ENCODE measurements at places on chromosomes 2 and 18. TPM values are rescaled to one million over a fixed set of nuclear protein-coding genes. Genes with fewer than 3 reads are reported as not detected.

DNA sequence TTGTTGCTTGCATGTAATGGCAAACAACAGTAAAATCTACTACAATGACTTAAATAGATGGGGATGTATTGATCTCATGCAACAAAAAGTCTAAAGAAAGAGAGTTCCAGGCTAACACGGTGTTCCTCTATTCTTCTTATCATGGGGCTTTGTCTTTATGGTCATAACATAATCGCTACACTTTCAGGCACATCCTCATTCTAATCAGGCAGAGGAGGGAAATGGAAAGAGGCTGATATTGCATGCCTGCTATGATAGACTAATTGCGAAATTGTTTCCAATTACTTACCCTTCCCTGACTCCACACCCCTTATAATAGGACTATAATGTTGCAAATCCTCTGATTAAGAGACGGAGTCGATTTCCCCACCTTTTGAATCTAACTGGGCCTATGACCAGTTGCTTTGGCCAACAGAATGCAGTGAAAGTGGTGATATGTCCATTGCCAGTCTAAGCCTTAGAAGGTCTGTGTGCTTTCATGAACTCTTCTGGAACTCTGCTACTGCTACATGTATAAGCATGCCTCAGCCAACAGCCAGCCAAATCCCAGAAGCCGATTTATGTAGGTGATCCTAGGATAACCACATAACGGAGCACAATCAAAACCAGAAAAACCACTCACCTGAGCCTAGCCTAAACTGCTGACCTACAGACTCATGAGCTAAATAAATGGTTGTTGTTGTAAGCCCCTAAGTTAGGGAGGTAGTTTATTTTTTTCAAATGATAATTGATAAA is 180.3 kb upstream of the TACR1 start:
- H3K27ac ChIP-seq = no peak overlapping the region
- H3K4me3 ChIP-seq = no peak overlapping the region
- no peak for DNase-seq
- no peaks in the 10 kb centered on the region for H3K4me1 ChIP-seq
- H3K36me3 ChIP-seq = no peaks in the 10 kb centered on the region

GRCh38 chr2:98615481-98615880 is 7.1 kb downstream of the UNC50 start:
- no peaks in the 10 kb centered on the region for H3K4me1 ChIP-seq
- DNase-seq = no peak
- H3K27ac ChIP-seq = no peak overlapping the region
- H3K4me3 ChIP-seq = no peak overlapping the region
- H3K27me3 ChIP-seq = no peaks in the 10 kb centered on the region

DNA sequence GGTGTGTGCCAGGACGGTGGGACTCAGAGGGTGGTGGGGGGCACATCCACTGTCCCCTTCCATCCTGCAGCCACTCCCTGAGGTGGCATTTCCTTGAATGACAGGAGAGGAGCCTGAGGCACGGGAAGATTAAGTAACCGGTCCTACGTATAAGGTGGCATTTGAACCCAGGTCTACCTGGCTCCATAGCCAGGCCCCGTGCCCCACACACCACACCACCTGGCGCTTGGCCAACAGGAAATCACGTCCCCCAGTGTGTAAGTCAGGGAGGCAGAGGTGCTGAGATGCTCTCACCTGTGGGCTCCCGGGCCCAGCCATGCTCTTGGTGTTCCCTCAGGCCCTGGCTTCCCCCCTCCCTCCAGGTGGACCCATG is 53.7 kb downstream of the HPCAL1 start:
- H3K36me3 ChIP-seq = no peaks in the 10 kb centered on the region
- no peak overlapping the region for H3K27ac ChIP-seq
- no peaks in the 10 kb centered on the region for H3K27me3 ChIP-seq
- no peak overlapping the region for H3K4me3 ChIP-seq

DNA sequence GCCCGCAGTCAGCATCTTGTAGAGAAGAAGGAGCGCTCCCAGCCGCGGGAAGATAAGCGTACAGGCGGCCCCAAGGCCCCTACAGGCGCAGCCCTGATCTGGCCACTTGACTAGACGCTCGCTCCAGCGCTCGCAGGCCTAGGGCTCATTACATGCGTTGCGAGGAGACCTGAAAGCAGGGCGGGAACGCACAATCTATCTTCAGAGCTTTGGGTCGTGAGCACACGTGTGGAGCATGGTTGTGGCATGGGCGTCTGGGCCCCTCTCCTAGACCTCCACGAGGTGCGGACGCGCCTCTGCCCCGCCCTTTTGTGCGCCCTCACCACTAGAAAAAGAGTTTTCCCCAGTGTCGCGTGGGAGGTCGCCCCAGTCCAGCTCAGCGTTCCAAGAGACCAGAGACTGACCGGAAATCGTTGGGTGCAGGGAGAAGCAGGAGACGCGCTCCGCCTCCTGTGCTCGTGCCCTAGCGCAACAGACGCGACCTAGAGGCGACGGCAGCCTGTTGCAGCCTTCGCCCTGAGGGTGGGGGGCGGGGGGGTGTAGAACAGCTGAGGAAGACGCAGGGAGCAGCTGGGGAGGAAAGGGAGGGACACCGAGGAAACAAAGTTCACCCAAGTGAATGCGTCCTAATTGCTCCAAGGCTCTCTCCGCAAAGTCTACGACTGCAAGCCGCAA is 12.6 kb downstream of the NR4A2 start:
- peak overlapping the region; percentile 37 for H3K27ac ChIP-seq
- DNase-seq = peak; percentile 69
- H3K4me1 ChIP-seq = no peaks in the 10 kb centered on the region
- no peaks in the 10 kb centered on the region for H3K36me3 ChIP-seq

DNA sequence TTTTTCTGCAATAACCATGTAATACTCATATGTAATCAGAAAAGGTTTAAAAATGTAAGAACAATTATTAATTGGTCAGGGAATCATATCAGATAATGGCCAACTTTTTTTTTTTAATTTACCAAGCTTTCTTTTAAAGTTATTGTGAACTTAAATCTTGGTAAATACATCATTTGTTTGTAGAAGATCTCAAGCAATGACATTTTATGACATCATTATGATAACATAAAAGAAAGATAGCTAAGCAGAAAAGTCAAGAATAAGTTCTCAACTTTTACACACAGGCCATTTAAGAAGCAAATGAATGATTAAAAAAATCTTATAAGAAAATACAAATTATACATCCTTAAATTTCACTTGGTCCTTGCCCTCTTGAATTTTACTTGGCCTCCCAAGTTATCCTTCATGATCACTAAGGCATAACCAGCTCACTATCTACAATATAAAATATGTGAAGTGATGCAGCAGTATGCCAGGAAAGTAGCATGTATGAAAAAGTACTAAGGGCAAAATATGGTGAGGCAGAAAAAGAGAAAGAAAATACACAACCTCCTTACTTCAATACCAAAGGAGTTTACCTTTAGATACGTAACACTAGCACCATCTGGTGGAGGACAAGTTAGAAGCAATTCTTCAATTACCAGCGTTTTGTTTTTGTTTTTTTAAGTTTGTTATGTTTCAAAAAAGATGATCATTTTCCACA is 116.6 kb downstream of the SRBD1 start:
- H3K4me1 ChIP-seq = no peaks in the 10 kb centered on the region
- no peak overlapping the region for H3K27ac ChIP-seq
- no peak for DNase-seq
- no peaks in the 10 kb centered on the region for H3K36me3 ChIP-seq
- H3K27me3 ChIP-seq = no peaks in the 10 kb centered on the region

DNA sequence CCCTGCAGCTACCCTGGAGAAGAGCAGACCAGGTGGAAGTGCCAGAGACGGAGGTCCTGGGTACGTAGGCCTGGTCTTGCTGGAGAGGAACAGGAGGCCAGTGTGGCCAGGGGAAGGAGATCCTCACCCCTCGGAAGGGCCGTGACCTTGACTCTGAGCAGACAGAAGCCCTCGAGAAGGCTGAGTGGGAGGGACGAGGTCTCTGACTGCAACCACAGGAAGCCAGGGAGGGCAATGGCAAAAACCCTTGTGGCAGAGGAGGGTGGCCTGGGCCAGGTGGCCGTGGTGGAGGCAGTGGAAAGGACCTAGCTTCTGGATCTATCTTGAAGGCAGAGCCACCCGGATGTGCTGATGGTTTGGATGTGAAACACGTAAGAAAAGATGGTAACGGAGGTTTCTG is 28.1 kb downstream of the THAP4 start:
- no peak for DNase-seq
- H3K27me3 ChIP-seq = no peaks in the 10 kb centered on the region
- H3K4me3 ChIP-seq = no peak overlapping the region
- peaks cover 26% of the 10 kb centered on the region for H3K4me1 ChIP-seq
- H3K27ac ChIP-seq = no peak overlapping the region
- H3K36me3 ChIP-seq = peaks cover 10% of the 10 kb centered on the region

GRCh38 chr18:46481048-46481846 is 175.8 kb downstream of the LOXHD1 start:
- no peak for DNase-seq
- H3K4me1 ChIP-seq = no peaks in the 10 kb centered on the region
- H3K36me3 ChIP-seq = no peaks in the 10 kb centered on the region
- H3K27me3 ChIP-seq = no peaks in the 10 kb centered on the region
- H3K4me3 ChIP-seq = no peak overlapping the region

- no peak for DNase-seq
- H3K4me3 ChIP-seq = no peak overlapping the region
- no peak overlapping the region for H3K27ac ChIP-seq
- peaks cover 76% of the 10 kb centered on the region for H3K4me1 ChIP-seq
- H3K36me3 ChIP-seq = no peaks in the 10 kb centered on the region
Observed at GRCh38 chr2:46858702-46859090, 56.9 kb downstream of the MCFD2 start.

DNA sequence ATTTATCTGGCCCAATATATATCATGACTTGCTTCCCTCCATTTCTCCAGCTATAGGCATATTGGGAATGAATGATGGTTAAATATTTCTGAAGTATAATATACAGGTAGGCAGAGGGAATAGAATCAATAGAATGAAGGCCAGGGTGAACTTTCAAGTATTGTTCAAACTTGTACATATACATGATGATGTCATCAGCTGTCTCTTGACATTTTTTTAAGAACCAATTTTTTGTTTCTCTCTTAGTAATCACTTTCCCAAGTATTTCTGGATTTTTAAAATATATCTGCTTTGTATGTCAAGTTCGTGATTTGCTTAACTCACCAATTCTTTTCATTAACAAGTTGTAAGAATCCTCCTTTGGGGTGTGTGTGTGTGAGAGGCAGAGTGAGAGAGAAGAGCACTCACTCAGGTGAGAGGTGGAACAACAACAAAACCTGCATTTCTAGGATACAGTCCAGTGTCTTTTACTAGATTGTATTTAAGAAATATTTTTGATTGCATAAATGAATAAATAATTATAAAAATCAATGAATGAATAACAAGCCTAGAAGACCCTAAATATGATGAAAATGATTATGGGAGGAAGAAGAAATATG is 1239.1 kb downstream of the LRP1B start:
- H3K27me3 ChIP-seq = no peaks in the 10 kb centered on the region
- no peak overlapping the region for H3K4me3 ChIP-seq
- no peaks in the 10 kb centered on the region for H3K4me1 ChIP-seq
- no peak for DNase-seq
- H3K36me3 ChIP-seq = no peaks in the 10 kb centered on the region

DNA sequence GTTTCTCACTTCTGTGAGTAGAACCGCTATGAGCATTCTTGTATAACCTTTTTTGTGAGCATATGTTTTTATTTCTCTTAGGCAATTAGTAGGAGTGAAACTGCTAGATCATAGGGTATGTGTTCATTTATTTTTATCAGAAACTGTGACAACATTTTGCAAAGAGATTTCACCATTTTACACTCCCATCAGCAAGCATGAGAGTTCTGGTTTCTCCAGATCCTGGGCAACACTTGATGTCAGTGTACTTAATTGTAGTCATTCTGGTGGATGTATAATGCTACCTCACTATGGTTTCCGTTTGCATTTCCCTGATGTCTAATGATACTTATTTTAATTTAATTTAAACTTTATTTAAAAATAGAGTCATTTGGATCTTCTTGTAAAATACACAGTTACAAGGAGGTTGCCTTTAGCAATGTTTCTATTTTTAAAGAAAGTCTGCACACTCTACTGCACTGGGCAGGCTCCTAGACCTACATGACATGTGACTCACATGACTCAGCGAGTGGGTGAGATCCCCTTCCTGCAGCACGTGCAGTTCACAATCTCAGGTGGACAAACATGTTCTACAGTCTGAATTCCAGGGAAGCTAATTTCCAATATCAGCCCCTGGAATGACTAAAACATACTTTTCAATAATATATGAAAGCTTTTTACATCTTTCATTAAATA is 127.0 kb upstream of the BCL2L11 start:
- H3K4me3 ChIP-seq = no peak overlapping the region
- H3K27me3 ChIP-seq = no peaks in the 10 kb centered on the region
- no peaks in the 10 kb centered on the region for H3K36me3 ChIP-seq
- DNase-seq = no peak
- H3K27ac ChIP-seq = no peak overlapping the region

DNA sequence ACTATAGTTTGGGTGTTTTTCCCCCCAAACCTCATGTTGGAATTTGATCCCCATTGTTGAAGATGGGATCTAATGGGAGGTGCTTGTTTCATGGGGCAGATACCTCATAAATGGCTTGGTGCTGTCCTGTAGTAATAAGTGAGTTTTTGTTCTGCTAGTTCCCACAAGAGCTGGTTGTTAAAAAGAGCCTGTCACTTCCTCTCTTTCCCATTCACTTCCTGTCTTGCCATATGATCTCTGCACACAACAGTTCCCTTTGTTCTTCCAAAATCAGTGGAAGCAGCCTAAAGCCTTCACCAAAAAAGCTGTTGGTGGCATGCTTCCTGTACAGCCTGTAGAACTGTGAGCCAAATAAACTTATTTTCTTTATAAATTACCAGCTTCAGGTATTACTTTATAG is 768.2 kb upstream of the VRK2 start:
- no peaks in the 10 kb centered on the region for H3K27me3 ChIP-seq
- no peaks in the 10 kb centered on the region for H3K4me1 ChIP-seq
- H3K27ac ChIP-seq = no peak overlapping the region
- no peaks in the 10 kb centered on the region for H3K36me3 ChIP-seq

DNA sequence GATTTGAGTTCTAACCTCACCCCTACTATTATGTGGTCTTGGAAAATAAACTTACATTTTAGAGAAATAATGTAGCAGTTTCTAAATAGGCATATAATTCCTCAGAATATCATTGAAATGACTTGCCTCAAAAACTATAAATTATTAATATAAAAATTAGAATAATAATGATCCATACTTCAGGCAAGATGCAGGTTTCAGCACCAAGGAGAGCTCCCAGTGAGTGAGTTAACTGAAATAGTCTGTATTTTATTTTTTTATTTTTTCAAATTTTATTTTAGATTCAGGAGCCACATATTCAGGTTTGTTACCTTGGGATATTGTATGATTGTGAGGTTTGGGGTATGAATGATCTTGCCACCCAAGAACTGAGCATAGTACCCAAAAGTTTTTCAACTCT is 472.2 kb upstream of the DCC start:
- H3K36me3 ChIP-seq = no peaks in the 10 kb centered on the region
- H3K4me1 ChIP-seq = no peaks in the 10 kb centered on the region
- no peak overlapping the region for H3K4me3 ChIP-seq
- no peaks in the 10 kb centered on the region for H3K27me3 ChIP-seq

GRCh38 chr2:29130295-29130694 is 15.1 kb downstream of the CLIP4 start:
- peak overlapping the region; percentile 67 for H3K27ac ChIP-seq
- peaks cover 4% of the 10 kb centered on the region for H3K36me3 ChIP-seq
- peaks cover 25% of the 10 kb centered on the region for H3K4me1 ChIP-seq
- no peak for DNase-seq

BBS5 gene
- total RNA-seq = 8.9 TPM

ZDBF2 gene
- total RNA-seq = 14.0 TPM

CCDC74A gene
- total RNA-seq = 9.6 TPM

ARMC9 gene
- 95.3 TPM for total RNA-seq

Data from sigmoid colon (tissue), 7 donors.